ENCODE measurements at places on chromosomes 7 and 10.

- no peak for DNase-seq
Observed at GRCh38 chr7:69358163-69358821, 240.0 kb upstream of the AUTS2 start.

DNA sequence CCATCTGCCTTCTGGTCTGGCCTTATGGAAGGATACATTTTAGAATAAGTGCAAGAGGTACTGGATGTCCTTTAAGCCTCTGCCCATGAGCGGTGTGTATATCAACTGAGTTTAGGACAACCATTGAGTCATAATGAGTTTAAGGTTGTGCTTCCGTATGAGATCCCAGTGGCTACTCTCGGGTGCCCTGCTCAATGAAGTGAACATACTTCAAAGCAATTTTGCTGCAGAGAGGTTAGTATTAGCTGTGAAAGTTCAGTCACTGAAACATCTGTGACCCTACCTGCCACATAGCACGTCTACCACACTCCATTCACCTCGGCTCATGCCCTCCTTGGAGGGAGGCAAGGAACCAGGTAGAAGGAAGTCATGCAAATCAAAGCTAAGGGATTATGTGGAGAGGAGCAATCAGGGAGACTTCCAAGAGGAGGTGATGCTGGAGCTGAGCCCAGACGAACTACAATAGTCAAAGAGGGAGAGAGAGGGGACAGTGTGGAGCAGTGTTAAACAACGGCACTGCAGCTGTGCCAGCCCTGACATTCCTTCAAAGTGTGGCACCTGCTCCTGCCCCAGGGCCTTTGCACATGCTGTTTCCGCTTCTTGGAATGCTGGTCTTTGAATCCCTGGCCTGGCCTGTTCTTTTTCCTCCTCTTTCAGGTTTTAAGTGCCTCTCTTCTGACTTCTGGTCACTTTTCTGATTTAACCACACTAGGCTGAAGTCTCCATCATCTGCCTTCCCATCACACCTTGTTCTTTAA lies 25.4 kb downstream of the BTBD16 start:
- no peak for DNase-seq

- DNase-seq, result no peak
Observed at GRCh38 chr10:125448596-125448995, 234.4 kb downstream of the TEX36 start.

DNA sequence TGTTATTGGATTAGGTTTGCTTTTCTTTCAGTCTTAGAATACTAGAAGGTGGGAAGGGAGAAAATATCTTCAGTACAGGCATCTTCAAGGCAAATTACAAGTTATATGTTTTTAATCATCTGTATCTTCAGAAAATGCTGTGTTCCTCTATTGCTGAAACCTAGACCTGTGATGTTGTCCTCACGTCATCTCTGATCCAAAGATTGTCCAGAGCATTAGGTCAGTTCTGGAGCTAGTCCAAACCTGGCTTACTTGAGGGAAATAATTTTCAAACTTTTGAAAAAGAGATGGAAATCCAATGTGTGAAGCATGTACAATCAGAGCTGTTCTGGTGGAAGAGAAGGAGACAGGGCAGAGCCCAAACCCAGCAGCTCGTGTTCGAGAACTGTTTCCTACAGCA lies 217.3 kb downstream of the ZEB1 start:
- no peak for DNase-seq

- no peak for DNase-seq
Observed at GRCh38 chr7:74253331-74253730, 868 bp downstream of the RFC2 start.

GRCh38 chr10:97065686-97066660 lies 119.8 kb downstream of the SLIT1 start:
- no peak for DNase-seq

DNA sequence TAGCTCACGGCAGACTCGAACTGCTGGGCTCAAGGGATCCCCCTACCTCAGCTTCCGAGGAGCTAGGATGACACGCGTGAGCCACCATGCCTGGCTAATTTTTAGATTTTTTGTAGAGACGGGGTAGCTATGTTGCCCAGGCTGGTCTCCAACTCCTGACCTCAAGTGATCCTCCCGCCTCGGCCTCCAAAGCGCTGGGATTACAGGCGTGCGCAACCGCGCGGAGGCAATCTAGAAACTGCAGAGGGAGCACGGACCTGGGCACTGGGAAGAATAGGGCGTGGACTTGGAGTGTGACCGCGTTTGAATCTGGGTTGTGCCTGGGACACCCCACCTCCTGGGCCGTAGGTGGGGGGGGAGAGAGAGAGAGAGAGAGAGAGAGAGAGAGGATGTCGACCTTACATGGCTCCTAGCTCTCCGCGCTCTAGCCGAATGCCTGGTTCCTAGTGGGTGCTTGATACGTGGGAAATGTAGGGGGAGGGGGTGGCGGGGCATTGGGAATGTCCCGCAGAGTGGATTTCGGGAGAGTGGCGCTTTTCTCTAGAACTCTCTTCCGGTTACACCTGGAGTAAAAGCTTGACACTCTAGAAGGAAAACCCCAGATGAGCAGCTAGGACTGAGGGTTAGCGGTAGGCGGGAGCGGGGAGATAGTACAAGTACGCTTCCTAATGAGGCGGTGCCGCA lies 1.2 kb upstream of the MAP3K8 start:
- DNase-seq, result no peak

DNA sequence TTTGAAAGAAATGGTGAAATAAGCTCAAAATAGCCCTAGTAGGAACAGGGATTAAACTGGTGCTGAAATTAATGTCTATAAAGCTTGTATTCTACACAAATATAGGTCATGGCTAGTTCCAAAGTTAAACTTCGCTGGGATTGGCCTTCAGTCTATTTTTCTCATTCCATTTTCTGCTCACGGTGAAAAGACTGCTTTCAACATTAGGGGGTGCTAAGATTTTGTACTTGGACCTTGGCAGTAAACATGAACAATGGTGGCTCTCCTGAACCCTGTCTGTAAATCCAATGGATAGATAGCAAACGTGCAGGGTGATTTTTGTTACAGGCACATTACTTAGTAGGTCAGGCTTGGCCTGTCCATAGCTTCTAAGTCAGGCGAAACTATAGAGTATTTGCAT lies 36.0 kb upstream of the RSU1 start:
- DNase-seq, result no peak

- no peak for DNase-seq
Observed at GRCh38 chr10:7119325-7120015, 291.4 kb downstream of the SFMBT2 start.

GRCh38 chr10:97298223-97298571 lies 5.8 kb upstream of the ARHGAP19 start:
- no peak for DNase-seq

DNA sequence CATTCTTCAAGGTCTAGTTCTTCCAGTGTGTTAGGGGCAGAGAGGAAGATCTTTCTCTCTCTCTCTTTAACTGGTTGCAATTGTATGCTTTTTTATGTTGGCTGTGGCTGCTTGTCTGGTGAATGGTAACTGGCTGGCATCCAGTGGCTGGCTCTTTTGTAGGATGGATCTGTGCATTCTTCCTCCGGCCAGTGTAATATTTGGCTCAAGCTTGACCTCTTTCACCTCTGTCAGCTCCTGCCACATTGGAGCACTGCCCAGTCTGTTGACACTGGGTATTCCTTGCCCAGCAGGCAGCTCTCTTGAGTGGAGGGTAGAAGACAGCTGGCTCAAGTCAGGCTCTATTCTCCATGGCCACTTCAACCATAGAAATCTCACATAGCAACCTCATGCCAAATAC lies 528.3 kb downstream of the PHTF2 start:
- peak; percentile 17 for DNase-seq

DNA sequence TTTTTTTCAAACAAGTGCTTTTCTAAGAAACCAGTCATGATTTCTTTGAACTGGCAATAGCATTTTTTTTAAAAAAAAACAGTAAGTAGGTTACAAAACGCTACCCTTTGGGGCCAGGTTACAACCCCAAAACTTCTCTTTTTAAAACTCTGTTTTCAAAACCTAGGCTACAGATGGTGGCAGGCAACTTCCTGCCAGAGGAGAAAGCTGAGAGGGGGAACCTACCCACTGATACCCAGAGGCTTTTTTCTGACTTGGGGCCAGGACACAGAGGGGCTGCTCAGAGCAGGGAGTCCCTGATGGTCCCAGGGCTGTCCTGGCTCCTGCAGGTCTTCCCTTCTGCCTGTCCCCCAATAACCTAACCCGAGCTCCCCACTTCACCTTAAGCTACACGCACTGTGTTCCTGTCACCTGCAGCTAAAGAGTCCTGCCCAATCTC lies 6.9 kb downstream of the STN1 start:
- no peak for DNase-seq

- DNase-seq, result no peak
Observed at GRCh38 chr7:108037140-108037539, 34.2 kb upstream of the LAMB1 start.

GRCh38 chr10:49282879-49283341 lies 16.1 kb upstream of the C10orf71 start:
- no peak for DNase-seq

DNA sequence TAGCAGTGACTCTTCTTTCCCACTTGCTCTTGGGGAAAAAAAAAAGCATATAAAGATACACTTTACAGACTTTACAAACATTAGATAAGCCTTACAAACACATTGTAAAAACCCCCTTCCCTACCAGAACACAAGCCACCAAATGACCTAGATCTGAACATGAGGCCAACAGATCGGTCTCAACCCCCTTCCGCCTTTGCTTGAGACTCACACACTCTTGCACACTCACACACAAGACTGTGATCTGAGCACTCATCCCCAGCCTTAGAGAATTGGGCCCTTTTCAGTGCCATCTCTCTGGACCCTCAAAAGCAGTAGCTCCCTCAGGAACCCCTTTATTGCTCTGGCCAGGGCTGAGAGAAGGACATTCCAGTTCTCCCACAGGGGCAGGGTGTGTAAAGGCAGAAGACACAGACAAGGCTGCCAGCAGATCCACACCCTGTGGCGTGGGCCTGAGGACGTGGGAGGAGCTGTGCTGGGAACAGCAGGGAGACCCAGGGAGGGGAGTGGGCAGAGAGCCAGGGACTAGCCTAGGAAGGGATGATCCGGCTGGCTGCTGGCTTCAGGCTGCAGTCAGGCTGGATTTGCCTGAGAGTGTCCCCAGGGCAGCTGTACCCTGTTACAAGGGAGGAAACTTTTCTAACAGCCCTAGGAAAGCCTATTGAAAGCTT lies 206.7 kb downstream of the KIAA1217 start:
- no peak for DNase-seq

DNA sequence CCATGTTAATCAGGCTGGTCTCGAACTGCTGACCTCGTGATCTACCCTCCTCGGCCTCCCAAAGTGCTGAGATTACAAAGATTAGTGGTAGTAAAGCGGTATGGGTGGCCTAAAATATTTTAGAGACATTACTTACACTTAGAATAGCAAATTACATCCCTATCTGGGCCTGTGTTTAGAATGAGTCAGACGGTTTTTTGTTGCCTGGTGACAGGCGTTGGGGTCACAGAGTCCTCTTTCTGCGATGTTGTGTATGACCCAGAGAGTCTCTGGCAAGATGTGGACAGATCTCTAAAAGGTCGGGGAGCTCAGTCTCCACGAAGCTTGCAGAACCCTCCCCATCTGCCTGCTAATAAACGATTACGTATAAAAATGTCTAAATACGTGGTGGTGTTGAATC lies 39.6 kb upstream of the PRKCQ start:
- DNase-seq, result no peak

- no peak for DNase-seq
Observed at GRCh38 chr10:132269266-132270230, 38.2 kb downstream of the STK32C start.

DNA sequence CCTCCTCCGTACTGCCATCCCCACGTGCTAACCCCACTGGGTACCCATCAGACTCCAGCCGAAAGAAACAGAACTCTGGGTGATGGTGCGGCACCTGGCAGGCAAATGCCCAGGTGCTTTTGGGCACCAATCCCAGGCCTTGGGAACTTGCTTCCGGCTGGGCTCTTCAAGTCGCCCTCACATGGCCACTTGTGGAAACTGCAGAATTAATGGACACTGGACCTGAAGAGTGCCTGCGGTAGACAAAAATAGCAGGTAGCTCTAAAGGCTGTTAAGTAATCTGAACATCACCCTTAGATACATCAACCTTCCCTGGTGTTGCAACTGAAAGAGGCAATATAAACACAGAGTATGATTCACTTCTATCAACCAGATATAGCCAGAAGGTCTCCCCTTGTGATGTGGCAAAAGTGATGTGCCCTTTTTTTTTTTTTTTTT lies 644.4 kb downstream of the GRM8 start:
- no peak for DNase-seq

DNA sequence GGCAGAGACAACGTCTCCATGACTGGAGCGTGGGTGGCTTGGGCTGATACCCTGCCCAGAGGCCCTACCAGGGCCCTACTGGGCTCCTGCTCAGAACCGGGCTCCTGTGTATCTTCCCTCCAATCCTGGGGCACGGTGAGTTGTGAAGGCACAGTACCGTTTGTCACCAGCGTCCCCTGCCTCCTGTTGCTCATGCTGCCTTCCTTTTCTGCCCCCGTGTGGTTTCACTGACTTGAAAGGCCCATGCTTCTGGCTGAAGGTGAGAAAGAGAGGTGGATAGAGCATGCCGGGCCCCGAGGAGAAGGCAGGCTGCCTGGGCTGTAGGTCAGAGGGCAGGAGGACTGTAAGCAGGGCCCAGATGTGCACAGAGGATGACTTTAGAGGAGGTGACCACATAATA lies 9.1 kb upstream of the DMBT1 start:
- DNase-seq, result no peak

DNA sequence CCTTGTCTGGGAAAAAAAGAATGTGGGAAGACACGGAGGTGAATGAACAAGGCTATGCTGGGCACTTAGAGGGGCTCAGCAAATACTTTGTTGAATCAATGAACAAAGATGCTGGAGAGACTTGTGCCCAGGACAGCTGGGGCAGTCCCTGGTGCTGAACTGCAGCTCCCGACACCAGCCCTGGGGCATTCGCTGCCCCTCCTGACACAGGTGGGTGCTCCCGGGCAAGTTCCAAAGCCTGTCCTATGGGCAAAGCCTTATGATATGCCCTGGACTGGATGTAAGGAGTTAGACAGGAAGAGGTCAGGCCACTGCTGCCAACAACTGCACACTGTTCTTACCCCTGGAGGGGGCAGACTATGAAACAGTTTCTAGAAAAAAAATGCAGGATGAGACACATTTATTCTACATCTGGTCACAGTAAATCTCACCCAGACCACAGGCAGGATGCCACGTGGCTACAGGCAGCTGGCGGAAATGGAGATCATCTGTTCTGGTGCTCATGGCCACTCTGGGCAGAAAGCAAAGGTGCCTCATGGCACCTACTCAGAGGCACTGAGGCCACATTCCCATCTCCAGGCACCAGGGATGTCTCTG lies 21.9 kb upstream of the FRAT2 start:
- DNase-seq, result no peak

GRCh38 chr7:78542541-78542940 lies 744.0 kb downstream of the PHTF2 start:
- DNase-seq, result no peak

All from hippocampal formation (tissue), 2 donors.